ENCODE measurements at places on chromosomes 12 and 14. TPM values are rescaled to one million over a fixed set of nuclear protein-coding genes. Genes with fewer than 3 reads are reported as not detected.

The CLEC14A gene
- 0.29 TPM for total RNA-seq

The TAS2R7 gene
- not detected for total RNA-seq

The STON2 gene
- total RNA-seq, result 49.6 TPM

The FAM222A gene
- 0.36 TPM for total RNA-seq

The GLI1 gene
- total RNA-seq, result 0.29 TPM

The GPRC5A gene
- 4.7 TPM for total RNA-seq

The MYO1H gene
- not detected for total RNA-seq

The B4GALNT1 gene
- total RNA-seq, result 2.9 TPM

The SPTSSA gene
- 11.8 TPM for total RNA-seq

The PTPRO gene
- 0.29 TPM for total RNA-seq

DNA sequence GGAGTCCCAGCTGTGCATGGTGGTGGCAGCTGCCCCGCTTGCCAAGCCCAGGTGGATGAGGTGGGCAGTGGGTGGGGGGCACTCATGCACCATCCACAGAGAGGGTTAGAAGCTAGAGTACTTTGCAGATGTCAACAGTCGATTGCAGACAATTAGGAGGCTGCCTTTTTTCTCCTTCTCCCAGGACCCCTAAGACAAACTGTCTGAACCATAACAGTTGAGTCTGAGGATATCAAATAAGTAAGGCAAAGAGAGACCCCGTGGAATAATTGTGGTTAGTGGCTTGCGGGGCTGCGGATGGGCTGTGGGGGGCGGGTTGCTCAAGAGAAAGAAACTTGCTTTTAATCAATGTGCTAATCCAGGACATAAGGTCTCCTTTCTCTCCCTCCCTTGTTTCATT lies 926.2 kb downstream of the VRK1 start:
- no peaks in the 10 kb centered on the region for H3K4me1 ChIP-seq
- H3K4me3 ChIP-seq, result no peak overlapping the region
- H3K36me3 ChIP-seq, result no peaks in the 10 kb centered on the region
- DNase-seq, result no peak

DNA sequence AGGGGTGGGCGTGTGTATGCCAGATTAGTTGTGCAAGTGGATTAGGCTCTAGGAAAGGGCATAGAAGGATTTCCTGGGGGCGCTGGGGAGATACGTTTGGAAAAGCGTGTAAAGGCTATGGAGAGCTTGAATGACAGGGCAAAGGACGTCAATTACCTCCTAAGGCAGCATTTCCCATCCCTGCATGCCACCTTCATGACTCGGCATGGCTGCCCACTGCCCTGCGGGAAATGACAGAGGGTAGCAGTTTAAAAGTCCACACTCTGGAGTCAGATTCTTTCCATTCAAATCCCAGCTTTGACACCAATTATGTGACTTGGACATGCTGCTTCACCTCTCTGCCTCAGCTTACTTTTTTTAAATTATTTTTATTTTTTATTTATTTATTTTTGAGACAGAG lies 14.8 kb upstream of the TMEM229B start:
- no peak overlapping the region for H3K27ac ChIP-seq
- H3K4me3 ChIP-seq, result no peak overlapping the region
- H3K36me3 ChIP-seq, result no peaks in the 10 kb centered on the region
- peaks cover 8% of the 10 kb centered on the region for H3K27me3 ChIP-seq

- peak overlapping the region; percentile 75 for H3K4me3 ChIP-seq
- peaks cover 18% of the 10 kb centered on the region for H3K4me1 ChIP-seq
- no peaks in the 10 kb centered on the region for H3K27me3 ChIP-seq
These were observed 43.7 kb downstream of the KDM2B start for GRCh38 chr12:121536899-121537813.

- H3K36me3 ChIP-seq, result no peaks in the 10 kb centered on the region
- no peak overlapping the region for H3K27ac ChIP-seq
- peaks cover 3% of the 10 kb centered on the region for H3K27me3 ChIP-seq
These were observed 32.3 kb upstream of the OR10A7 start for GRCh38 chr12:55188573-55188972.

GRCh38 chr12:124524231-124524925 lies 43.0 kb downstream of the NCOR2 start:
- no peak overlapping the region for H3K4me3 ChIP-seq
- peak overlapping the region; percentile 54 for H3K27ac ChIP-seq
- DNase-seq, result peak; percentile 99
- H3K4me1 ChIP-seq, result peaks cover 38% of the 10 kb centered on the region
- H3K36me3 ChIP-seq, result no peaks in the 10 kb centered on the region
- no peaks in the 10 kb centered on the region for H3K27me3 ChIP-seq

GRCh38 chr12:125882141-125882540 lies 816.9 kb downstream of the AACS start:
- H3K4me1 ChIP-seq, result no peaks in the 10 kb centered on the region
- H3K27me3 ChIP-seq, result no peaks in the 10 kb centered on the region
- no peaks in the 10 kb centered on the region for H3K36me3 ChIP-seq
- H3K4me3 ChIP-seq, result no peak overlapping the region
- DNase-seq, result no peak

DNA sequence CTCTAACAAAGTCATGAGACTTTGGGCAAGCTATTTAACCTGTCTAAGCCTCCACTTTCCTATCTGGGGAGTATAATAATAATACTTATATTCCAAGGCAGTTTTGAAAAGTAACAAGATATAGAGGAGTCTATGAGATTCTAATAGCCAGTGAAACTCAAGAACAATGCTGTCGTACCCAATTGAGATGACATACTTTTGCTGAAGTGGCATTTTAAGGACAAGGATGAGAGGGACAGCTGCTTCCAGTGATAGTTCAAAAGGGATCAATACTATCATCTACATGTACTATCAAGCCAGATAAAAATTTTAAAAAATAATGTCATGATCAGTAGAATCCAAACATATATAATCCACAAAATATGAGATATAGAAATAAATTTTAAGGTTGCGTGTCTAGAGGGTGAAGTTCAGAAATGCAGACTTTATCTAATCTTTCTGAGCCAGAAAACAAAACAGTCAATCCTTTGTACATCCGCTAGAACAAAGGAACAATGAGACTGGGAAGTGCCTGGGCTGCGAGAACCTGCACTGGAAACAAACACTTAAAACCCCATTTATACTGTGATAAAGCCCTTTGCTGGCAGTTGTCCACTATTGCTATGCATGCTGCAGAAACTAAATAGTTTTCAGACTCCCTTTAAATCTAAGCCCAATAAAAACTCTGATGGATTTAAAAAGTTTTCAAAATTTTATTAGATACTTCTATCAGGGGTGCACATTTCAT lies 38.6 kb downstream of the PTPRB start:
- no peak overlapping the region for H3K27ac ChIP-seq
- no peak for DNase-seq
- H3K4me1 ChIP-seq, result no peaks in the 10 kb centered on the region
- H3K36me3 ChIP-seq, result no peaks in the 10 kb centered on the region

DNA sequence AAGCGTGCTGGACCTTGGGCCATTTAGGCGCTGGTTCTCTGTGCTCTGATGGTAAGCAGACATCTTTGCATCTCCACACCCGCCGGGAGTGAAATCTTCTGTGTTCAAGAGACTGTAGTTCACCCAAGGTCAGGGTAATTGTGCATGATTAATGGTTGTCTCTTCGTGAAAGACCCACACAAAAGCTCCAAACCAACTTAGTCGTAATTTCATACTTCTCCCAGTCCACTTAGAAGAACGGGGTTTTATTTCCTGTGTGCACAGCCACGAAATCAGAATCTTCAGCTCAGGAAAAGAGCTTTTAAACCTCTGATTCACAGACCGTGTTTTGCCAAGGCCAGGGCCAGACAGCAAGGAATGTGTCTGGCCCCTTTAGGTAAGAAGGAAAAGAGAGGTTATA lies 640.9 kb downstream of the MED13L start:
- no peak overlapping the region for H3K27ac ChIP-seq
- H3K36me3 ChIP-seq, result no peaks in the 10 kb centered on the region
- no peaks in the 10 kb centered on the region for H3K27me3 ChIP-seq
- no peak overlapping the region for H3K4me3 ChIP-seq
- DNase-seq, result no peak
- no peaks in the 10 kb centered on the region for H3K4me1 ChIP-seq

GRCh38 chr14:94558842-94559241 lies 2.4 kb upstream of the SERPINA4 start:
- H3K36me3 ChIP-seq, result no peaks in the 10 kb centered on the region
- no peaks in the 10 kb centered on the region for H3K4me1 ChIP-seq
- H3K27me3 ChIP-seq, result no peaks in the 10 kb centered on the region
- H3K4me3 ChIP-seq, result no peak overlapping the region

DNA sequence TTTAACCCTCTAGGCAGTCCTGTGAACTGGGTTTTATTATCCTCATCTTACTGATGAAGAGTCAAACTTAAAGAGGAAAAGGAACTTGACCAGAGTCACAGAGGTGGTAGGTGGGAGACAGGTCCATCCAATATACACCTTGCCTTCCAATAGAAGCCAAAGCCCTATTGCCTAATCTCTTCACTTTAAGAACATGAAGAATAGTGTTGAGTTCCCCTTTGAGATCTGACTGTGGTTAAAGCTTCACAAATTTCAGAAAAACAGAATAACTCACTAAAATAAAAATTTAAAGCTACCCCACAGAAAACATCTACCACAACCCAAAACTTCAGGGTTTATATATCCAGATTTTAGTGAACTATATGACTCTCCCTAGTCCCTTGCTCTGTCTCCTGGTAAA lies 115.4 kb downstream of the ETV6 start:
- H3K4me1 ChIP-seq, result peaks cover 43% of the 10 kb centered on the region
- no peak for DNase-seq

DNA sequence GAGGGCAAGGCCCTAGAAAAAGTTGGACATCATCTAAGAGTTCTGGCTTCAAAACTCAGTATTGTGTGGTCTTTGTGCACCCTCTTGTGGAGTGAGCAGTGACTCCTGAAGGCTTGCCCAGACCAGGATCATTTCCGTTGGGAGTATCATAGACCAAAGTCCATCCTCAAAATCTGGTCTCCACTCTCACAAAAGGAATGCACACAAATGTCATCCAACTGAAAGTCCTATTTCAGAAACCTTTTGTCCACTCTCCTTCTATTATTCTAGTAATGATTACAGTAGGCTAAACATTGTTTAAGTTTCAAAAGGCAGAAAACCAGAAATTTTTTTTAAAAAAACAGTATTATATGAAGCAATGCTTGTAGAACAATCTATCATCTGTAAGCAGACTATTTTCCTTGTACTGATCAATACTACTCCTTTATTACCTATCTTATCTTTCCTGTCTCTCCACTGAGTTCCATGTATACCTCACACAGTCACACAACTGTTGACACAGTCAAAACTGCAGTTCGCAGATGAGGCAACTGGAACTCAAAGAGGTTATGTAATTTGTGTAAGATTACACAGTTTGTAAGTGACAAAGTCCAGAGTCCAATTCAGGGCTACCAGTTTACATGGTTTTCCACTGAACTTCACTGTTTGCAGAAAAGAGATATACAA lies 41.4 kb downstream of the COX16 start:
- H3K4me3 ChIP-seq, result no peak overlapping the region
- H3K27ac ChIP-seq, result no peak overlapping the region
- no peaks in the 10 kb centered on the region for H3K27me3 ChIP-seq
- H3K36me3 ChIP-seq, result no peaks in the 10 kb centered on the region
- peak; percentile 38 for DNase-seq

DNA sequence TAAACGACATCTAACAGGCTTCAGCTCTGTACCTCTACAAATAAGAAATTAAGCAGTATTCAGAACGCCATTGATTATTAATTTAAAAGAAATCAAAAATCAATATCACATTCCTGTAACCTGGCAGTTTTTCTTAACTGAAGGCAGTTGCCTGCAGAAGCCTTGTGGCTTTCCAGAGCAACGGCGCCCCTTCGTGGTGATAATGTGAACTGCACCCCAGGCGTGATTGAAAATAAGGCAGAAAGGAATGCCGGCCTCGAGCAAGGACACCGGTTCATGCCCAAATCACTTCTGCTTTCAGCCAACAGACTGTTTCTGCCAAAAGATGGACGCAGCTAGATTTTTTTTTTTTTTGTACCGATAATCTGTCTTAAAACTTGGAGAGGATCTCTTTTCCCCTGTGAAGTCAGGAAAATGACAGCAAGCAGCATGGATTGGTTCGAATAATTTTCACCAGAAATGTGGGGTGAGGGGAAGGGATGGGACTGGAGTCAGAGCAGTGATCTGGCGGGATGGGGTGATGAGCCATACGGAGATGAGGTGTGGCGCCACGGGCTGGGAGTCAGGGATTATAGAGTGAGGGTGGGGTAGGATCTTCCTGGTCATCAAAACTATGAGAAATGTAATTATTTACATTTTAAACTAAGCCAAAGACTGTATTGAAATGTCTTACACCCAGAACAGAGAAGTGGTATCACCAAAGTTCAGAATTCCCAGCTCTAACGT lies 473.0 kb downstream of the DPF3 start:
- no peaks in the 10 kb centered on the region for H3K27me3 ChIP-seq
- DNase-seq, result no peak
- no peaks in the 10 kb centered on the region for H3K36me3 ChIP-seq
- no peak overlapping the region for H3K4me3 ChIP-seq
- H3K4me1 ChIP-seq, result no peaks in the 10 kb centered on the region

- H3K36me3 ChIP-seq, result peaks cover 20% of the 10 kb centered on the region
- DNase-seq, result peak; percentile 83
- H3K27me3 ChIP-seq, result no peaks in the 10 kb centered on the region
- peak overlapping the region; percentile 90 for H3K27ac ChIP-seq
- H3K4me1 ChIP-seq, result peaks cover 29% of the 10 kb centered on the region
These were observed 552 bp downstream of the TAPBPL start for GRCh38 chr12:6452245-6452943.

- no peaks in the 10 kb centered on the region for H3K27me3 ChIP-seq
- H3K4me3 ChIP-seq, result no peak overlapping the region
- H3K4me1 ChIP-seq, result peaks cover 5% of the 10 kb centered on the region
- H3K27ac ChIP-seq, result no peak overlapping the region
- no peak for DNase-seq
These were observed 27.2 kb downstream of the HIGD1C start for GRCh38 chr12:50979369-50980052.

DNA sequence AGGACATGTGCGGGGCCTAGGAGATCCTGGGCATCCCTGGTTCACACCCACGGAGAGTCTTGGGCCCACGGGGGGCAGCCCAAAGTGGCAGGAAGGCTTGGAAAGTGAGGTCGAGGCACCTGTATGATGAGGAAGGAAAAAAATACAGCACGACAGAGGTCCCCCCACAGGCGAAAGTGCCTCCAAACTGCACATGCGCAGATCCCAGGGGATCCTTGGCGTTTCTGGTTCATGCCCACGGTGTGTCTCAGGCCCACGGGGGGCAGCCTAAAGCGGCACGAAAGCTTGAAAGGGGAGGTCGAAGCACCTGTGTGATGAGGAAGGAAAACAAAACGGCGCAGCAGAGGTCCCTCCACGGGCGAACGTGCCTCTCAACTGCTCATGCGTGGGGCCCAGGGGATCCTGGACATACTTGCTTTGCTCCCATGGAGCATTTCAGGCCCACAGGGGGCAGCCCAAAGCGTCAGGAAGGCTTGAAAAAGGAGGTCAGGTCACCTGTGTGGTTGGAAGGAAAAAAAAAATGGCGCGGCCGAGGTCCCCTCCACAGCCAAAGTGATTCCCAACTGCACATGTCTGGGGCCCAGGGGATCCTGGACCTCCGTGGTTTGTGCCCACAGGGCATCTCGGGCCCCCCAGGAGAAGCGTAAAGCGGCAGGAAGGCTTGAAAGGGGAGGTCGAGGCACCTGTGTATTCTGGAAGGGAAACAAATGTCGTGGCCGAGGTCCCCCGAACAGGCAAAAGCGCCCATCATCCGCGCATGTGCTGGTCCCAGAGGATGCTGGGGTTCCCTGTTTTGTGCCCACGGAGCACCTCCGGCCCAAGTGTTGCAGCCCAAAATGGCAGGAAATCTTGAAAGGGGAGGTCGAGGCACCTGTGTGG lies 582.6 kb downstream of the ALG10 start:
- DNase-seq, result no peak
- no peaks in the 10 kb centered on the region for H3K4me1 ChIP-seq
- no peak overlapping the region for H3K27ac ChIP-seq
- H3K4me3 ChIP-seq, result no peak overlapping the region
- H3K27me3 ChIP-seq, result no peaks in the 10 kb centered on the region

- no peaks in the 10 kb centered on the region for H3K27me3 ChIP-seq
- H3K36me3 ChIP-seq, result no peaks in the 10 kb centered on the region
- no peak overlapping the region for H3K27ac ChIP-seq
These were observed 84.3 kb downstream of the PRIMA1 start for GRCh38 chr14:93703941-93704340.
